ENCODE measurements at places on chromosomes 4 and X. TPM values are rescaled to one million over a fixed set of nuclear protein-coding genes. Genes with fewer than 3 reads are reported as not detected.

- DNase-seq = no peak
Measured at GRCh38 chr4:25813448-25814106, 49.2 kb downstream of the SEL1L3 start.

- DNase-seq = no peak
Measured at GRCh38 chr4:136768925-136769275, 763.4 kb downstream of the PCDH18 start.

GRCh38 chr4:3219761-3220475 is 29.0 kb upstream of the MSANTD1 start:
- DNase-seq = no peak

GRCh38 chr4:11847167-11847566 is 418.5 kb upstream of the HS3ST1 start:
- DNase-seq = no peak

DNA sequence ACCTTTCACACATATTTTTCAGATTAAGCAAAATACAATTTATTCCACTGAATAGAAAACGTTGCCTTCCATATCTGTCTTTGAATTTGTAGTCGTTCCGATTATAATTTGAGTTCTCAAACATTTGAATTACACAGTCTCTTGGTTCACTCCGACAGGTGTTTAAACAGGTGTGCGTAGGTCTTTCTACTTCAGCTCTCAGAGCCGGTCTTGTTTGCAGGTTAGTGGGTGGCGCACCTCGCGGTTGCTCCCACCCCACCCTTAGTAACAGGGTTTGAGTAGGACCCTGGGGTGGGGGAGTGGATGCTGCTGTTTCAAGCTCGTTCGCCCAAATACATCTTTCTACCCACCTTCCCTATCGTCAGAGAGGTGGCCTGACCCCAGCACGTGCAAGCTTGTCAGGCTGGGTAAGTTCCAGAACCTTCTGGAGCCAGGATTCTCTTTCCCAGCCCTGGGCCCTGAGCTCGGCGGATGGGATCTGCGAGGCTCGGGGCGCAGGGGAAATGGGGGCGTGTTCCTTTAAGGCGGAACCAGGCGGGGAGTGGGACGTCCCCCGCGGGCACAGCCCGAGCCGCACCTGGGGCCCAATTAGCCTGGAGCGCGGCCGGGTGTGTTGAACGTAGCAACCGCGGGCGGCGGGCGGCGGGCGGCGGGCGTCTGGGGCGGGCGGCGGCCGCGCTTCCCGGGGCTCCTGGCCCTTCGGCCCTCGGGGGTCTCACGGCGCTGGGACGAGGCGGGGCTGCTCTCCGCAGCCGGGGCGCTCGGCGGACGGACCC is at the start of gene FAM149A:
FAM149A (plus strand) TSS at position 591 of the 776 bp plus-strand sequence.
- DNase-seq = peak; percentile 86

DNA sequence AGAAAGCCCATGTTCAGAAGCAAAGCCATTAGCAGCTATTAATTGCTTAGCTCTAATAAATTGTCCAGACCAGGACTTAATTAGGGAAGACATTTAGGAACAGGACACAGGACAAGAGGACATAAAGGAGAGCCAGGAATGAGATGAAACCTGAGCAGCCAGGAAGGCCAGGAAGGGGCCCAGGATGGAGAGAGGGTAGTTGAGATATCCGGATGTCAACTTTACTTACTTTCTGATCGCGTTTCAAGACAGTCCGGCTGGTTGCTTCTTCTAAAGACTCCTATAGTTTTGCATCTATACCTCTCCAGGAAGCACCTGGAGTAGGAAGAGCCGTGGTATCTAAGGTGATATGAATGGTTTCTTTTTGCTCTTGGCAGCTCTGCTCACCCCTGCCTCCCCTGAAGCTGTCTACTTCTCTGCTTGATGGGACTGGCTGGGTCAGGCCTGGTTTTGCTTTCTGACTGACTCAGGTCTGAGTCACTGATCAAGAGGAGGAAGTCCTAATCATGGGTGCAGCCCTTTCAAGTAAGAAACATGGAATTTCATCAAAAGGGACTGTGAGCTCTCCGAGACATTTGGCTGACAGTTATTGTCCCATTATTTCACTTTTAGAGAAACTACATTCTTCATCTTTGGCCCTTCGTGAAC is 733.3 kb downstream of the RPA4 start:
- no peak for DNase-seq

Gene UGT2B15
- polyA plus RNA-seq = not detected

Gene GLRB
- 5.2 TPM for polyA plus RNA-seq

Gene RHOXF2
- not detected for polyA plus RNA-seq

Gene CXCL8
- 1.3 TPM for polyA plus RNA-seq

Gene IL2
- not detected for polyA plus RNA-seq

Gene FATE1
- polyA plus RNA-seq = 0.52 TPM

Gene PNMA5
- not detected for polyA plus RNA-seq

Gene OPHN1
- polyA plus RNA-seq = 1.9 TPM
